ENCODE measurements at places on chromosomes 4 and X.

- peak; percentile 82 for DNase-seq
Measured at GRCh38 chr4:101730291-101731117, 60.0 kb upstream of the BANK1 start.

DNA sequence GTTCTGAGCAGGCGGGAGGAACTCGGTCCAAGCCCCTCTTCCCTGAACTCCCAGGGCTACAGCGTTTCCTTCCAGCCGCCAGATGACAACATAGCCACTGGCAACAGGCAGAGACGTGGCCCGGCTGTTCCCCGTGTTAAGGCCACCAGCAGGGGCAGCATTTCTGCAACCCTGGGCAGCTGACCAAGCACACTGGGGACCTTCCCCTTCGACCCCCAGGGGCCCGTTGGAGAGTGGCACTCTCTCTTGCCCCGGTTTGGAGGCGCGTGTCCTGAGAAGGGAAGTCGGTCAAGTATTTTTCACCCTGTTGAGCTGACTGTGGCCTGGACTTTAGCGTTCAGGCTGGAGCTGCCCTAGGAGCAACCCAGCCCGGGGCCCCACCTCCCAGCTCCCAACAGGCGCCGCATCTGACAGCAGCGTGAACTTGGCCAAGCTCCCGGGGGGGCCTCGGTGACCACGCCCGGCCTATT lies 37.6 kb downstream of the ZBTB49 start:
- peak; percentile 2 for DNase-seq

DNA sequence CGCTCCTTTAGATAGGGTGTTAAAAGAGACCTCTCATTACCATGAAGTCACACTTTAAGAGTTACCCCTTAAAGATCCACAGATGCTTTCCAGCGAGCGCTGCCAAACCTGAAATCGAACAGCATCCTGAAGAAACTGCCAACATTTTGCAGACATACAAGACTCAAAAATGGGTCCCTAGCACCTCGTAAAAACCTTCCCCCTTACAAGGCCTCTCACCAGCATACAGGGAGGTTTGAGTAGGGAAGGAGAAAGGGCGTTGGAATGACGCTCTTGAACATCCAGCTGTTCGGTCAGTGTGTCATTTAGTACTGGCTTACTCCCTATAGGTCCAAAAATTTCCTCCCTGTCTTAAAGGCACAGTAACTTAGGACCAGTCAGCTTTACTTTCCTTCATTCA lies 45.3 kb upstream of the PGRMC1 start:
- no peak for DNase-seq

DNA sequence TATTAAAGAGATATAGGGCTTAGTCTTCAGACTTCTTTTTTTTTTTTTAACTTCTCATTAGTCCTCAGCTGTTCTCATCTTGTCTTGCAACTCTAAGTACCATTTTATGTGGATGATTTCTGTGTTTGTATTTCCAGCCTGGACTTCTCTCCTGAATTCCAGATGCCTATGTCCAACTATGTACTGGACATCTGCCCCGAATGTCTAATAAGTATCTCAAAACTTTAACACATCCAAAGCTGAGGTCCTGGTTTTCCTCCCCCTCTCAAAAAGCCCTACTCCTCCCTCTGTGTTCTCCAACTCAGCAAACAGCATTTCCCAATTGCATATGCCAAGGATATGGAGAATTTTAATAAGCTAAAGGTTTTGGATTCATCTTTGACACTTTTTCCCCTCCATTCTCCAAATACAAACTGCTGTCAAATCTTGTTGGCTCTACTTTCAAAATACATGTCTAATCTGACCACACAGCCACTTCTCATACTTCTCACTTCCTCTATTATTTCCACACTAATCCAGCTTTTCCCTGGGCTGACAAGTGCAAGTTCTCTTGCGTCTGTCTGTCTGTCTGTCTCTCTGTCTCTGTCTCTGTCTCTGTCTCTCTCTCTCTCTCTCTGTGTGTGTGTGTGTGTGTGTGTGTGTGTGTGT lies 79.8 kb downstream of the CLCN5 start:
- DNase-seq = no peak

- DNase-seq = no peak
Measured at GRCh38 chrX:31420711-31421151, 348.9 kb upstream of the FTHL17 start.

- DNase-seq = peak; percentile 83
Measured at GRCh38 chr4:130146773-130147172, 1050.8 kb downstream of the C4orf33 start.

DNA sequence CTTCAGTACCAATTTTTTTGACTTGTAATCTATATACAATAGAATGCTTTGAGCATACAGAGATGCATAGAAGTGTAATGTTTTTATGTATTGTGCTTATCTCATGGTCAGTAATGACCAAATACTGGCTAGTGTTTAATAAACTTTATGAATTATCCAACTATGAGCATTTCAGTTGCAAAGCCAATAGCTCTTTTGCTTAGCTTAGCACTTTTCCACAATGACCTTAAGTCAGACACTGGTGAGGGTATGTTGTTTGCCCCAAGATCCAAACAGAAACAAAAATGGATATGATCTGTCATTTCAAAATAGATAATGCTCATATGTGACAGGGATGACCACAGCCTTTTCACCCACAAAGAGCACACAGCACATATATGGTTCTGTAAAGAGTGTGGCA lies 393.0 kb downstream of the AFF2 start:
- DNase-seq = no peak

GRCh38 chr4:26839534-26839951 lies 21.1 kb upstream of the STIM2 start:
- peak; percentile 82 for DNase-seq

GRCh38 chr4:157165935-157166610 lies 54.5 kb upstream of the GRIA2 start:
- DNase-seq = no peak

GRCh38 chrX:118062048-118062789 lies 54.4 kb downstream of the KLHL13 start:
- no peak for DNase-seq

DNA sequence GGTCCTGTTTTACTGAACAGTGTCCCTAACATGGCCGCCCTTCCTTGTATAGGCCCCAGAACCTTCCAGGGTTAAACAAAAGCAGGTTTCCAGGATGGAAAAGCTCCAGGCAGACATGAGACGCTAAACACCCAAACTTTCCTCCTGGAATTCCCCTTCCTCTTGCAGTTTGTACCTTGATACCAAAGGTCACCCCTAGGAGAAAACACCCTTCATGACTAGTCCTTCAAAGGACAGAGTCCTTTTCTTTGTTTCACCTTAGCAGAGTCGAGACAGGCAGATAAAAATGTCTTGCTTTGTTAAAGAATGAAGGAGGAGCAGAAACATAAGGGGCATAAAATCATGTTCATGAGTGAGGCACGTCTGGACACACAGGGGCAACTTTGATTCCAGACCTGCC lies 247.5 kb downstream of the BCOR start:
- DNase-seq = peak; percentile 37

- peak; percentile 1 for DNase-seq
Measured at GRCh38 chrX:129938081-129938480, 32.1 kb downstream of the UTP14A start.

GRCh38 chrX:71543316-71543715 lies 10.4 kb downstream of the OGT start:
- no peak for DNase-seq

DNA sequence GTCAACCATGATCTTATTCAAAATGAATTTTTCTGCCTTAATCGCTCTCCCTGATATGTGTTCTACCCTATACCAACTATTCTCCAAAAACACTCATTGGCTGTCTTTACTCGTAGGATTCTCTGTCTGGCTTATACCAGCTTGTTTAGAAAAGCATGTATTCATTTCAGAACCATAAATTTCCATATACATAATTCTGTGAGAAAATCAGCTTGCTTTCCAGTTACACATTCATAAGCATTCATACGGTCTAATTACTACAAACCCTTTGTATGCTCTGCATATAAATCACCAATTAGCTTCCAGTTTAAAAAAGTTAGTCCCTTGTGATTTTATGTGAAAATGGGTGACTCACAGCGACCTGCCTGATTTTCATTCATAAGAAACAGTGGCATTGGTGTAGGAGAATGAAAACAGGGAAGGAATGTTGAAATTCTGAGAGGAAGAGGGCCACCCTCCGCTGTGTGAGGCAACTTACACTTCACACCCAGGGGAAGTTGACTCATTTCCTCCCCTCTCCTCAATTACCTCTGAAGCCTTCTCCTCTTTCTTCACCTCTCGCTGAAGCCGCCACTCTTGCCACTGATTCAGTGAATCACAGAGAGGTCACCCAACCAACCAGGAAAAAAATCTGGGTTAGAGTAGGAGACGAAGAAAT lies 63.3 kb downstream of the MEPE start:
- no peak for DNase-seq

GRCh38 chrX:120755066-120755846 lies 120.4 kb downstream of the CT47B1 start:
- peak; percentile 18 for DNase-seq

DNA sequence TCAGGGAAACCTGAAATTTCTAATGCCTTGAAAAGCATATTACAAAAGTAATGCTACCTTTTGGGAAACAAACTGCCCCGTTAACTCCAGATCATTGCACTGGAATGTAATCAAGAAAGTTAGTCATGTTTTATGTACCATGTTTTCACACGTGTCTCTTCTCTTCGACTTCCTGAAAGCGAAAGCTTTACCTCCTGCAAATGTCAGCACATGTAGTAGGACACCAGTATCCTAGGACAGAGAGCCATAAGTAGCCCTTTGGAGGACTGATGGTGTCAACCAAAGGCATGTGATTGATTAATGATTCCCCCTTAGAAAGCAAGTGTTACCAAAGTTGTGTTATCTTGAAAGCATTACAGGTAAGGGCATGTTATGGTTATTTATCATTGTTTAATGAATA lies 8.8 kb upstream of the MND1 start:
- no peak for DNase-seq

- DNase-seq = peak; percentile 63
Measured at GRCh38 chrX:136268051-136269048, 17.1 kb upstream of the MAP7D3 start.

DNA sequence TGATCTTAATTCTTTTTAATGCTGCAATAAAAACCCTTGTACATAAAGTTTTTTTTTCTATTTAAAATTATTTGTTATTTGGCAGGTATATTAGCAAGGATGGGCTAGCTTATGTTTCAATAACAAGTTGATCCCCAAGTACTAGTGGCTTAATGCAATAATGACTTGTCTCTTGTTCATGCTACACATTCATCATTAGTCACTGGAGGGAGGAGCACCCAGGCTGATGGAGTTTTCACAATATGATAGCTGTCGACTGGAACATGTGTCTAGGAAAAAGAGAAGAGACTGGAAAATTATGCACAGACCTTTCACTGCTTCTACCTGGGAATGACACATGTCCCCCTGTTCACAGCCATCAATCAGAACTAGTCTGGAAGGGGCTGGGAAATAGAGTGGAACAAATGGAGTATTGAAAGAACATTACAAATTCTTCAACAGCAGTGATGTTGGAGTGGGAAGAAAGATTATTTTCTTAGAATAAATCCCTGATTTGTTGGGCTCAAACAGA lies 387.9 kb upstream of the RPS6KA3 start:
- DNase-seq = no peak

GRCh38 chrX:98931216-98931615 lies 1478.9 kb downstream of the PCDH19 start:
- DNase-seq = no peak

DNA sequence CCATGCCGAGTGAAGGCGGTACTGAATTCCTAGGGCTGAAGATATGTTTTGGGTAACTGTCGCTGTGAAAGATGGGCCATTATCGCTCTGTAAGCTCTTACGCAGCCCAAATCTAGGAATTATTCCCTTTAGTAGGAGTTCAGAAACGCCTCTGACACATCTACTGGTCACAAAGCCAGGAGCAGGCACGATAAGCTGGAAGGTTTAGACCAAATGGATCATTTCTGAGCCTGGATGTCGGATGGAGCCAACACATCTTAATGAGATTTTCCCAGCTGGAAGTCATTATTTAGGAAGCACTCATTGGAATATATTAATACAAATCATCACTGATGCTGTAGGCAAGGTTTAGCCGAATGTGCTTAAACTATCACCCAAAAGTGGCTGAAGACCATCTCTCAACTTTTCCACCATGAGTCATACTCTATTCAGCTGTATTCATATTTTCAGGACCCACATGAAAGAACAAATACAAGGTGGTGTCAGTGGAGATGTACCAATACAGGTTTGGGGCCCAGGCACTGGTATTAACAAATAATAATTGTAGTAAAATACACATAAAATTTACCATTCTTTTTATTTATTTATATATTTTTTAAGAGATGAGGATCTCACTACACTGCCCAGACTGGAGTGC lies 34.2 kb upstream of the ATRX start:
- no peak for DNase-seq

- no peak for DNase-seq
Measured at GRCh38 chrX:16137416-16138107, 14.2 kb downstream of the GRPR start.

- no peak for DNase-seq
Measured at GRCh38 chr4:109441862-109442458, 8.3 kb downstream of the SEC24B start.

DNA sequence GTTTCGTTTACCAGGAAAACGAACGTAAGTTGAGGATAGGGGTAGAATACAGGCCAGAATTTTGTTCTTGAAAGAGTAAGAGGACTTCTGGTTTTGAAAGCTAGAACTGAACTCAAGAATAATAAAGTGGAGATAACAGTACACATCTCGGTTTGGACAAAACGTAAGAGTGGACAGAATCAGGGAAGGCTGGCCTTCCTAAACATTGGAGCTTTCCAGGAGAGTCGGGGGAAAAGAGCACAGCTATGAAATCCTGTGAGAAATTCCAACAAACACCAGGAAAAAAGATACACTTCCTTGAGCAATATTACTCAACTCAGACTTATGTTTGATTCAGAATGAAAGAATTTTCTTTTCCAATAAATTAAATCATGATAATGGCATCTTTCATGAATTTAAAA lies 1.2 kb downstream of the CTSO start:
- no peak for DNase-seq

DNA sequence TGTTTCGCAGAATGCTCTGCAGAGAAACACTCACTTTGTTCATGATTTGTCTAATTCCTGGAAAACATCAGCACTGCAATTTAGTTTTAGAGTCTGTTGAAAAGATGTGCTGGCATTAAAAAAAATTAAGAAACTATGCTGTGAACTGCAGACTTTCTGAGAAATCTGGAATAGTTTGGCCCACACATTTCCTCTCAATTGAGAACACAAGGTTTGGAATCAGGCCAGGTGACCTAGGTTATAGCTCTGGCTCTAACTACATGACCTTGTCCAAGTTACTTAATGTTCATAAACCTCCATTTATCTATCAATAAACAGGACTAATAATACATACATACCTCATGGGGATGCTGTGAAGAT lies 61.4 kb upstream of the ENPEP start:
- DNase-seq = no peak

DNA sequence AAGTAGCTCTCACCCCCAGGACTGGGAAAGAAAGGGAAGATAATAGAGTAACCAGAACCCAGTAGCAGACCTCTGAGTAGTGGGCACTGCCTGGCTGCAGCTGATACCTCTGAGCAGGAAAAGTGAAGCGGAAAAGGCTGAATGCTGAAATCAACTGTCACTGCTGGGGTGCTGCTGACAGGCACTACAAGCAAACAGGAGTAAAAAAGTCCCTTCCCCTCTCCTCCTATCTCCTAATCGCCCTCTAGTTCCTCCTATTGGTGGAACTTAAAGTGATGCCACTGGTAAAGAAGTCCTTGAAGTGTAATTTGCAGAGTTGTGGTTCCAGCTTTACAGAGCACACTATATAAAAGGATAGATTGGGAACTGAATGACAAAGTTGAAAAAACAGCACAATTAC lies 32.8 kb upstream of the GLRB start:
- peak; percentile 33 for DNase-seq
